Stimulated activated CD8-positive, alpha-beta memory T cell treated with anti-CD3 and anti-CD28 coated beads, Interleukin-2, amount 100 ng/mL, for 1 hour (primary cell): ENCODE measurements at places on chromosomes 1 and 21.

GRCh38 chr21:41344146-41344545, 17.7 kb upstream of the MX2 start:
- DNase-seq: no peak

DNA sequence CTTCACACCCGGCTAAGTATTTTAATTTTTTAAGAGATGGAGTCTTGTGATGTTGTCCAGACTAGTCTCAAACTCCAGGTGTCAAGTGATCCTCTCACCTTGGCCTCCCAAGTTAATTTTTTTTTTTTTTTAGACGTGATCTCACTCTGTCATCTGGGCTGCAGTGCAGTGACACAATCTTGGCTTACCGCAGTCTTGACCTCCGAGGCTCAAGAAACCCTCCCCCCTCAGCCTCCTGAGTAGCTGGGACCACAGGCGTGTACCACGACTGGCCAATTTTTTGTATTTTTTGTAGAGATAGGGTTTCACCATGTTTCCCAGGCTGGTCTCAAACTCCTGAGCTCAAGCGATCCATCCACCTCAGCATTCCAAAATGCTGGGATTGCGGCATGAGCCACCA, 11.7 kb upstream of the IFNLR1 start:
- no peak for DNase-seq

- DNase-seq: no peak
Measured at GRCh38 chr21:44706026-44706705, 5.2 kb downstream of the TSPEAR start.

DNA sequence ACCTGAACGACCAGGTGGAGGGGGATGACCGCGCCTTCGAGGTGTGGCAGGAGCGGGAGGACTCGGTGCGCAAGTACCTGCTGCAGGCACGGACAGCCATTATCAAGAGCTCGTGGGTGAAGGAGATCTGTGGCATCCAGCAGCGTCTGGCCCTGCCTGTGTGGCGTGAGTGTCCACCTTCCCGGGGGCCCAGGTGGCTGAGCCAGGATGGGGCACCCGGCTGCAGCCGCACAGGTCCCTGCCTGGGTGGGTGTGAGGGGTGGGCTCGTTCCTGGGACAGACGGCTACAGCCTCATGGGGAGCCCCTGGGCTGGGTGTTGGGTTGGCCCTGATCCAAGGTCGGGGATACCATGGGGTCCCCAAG, 65.2 kb downstream of the TRIM11 start:
- no peak for DNase-seq

GRCh38 chr1:44701141-44701573, 26.6 kb downstream of the ARMH1 start:
- no peak for DNase-seq

GRCh38 chr1:46621930-46622329, 5.3 kb upstream of the MOB3C start:
- DNase-seq: no peak
